Panc1 (cell line): ENCODE measurements at places on chromosomes 3 and 15.

- DNase-seq = no peak
Observed at GRCh38 chr3:194584866-194585265, 48.4 kb downstream of the TMEM44 start.

DNA sequence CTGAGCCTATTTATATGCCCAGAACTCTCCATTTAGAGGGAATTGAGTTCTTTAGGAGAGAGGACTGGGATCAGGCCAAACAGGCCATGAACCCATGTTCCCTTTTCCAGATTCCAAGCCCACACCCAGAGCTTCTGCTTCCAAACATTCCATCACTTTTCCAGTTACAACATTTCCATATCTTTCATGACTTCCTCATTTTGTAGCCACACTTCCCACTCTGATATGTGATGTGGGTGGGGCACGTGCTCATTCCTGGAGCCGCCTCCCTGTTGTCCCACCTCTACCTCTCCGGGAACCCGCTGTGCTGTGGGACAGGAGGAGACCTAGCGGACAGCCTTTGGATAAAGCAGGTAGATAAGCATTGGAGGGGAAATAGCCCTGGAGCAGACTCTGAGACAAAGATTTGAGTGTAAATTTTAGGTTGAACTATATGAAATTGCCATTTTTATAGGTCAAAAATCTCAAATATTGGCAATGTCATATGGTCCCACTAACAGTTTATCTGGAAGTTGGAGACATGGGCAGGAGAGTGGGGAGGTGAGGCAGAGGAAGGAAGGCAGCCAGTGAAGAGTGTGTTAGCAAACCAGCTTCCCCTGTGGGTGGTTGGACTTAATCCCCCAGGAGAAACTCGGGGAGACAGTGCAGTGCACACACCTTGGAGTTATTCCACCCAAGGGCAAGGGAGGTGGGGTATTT lies 31.8 kb downstream of the CYP8B1 start:
- DNase-seq = no peak

GRCh38 chr15:40242213-40242599 lies 3.3 kb downstream of the PAK6 start:
- DNase-seq = no peak

DNA sequence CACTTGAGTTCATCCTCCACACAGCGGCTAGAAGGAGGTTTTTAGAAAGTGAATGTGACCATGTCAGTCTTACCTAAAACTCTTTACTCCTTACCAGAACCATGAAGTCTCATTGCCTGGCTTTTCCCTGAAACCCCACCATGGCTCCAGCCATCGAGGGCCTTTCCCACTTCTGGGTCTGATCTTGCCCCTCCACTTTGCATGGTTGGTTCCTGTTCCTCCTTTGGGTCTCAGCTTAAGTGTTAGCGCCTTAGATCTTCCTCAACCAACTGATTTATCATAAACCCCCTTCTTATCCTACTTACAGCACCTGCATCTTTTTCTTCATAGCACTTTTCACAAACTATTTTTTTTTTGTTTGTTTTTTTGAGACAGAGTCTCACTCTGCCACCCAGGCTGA lies 45.9 kb upstream of the ULK4 start:
- DNase-seq = no peak

DNA sequence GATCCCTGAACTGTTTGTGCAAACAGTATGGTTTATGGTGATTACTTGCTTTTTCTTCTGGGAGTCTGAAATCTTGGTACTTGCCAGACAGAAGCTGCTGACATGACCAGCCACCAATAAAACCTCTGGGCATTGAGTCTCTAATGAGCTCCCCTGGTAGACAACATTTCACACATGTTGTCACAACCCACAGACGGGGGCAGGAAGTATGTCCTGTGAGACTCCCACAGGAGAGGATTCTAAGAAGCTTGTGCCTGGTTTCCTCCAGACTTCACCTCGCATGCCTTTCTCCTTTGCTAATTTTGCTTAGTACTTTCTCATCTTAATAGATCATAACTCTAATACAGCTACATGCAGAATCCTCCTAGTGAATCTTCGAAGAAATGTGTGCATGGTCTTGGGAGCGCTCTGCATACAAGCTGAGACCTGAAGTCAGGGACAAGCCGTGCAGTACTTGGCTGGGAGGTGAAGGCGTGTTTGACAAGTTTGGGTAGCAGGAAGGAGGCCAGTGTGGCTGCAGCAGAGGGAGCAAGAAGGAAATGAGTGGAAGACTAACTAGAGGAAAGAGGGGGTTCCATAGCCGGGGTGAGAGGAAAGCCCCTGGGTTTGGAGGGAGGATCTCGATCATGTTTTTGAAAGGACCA lies 49.0 kb downstream of the B3GNT5 start:
- DNase-seq = no peak

- no peak for DNase-seq
Observed at GRCh38 chr3:155332716-155333115, 39.2 kb upstream of the STRIT1 start.

- no peak for DNase-seq
Observed at GRCh38 chr3:56826831-56827722, 25.3 kb upstream of the ARHGEF3 start.

GRCh38 chr15:69653846-69654245 lies 201.2 kb downstream of the RPLP1 start:
- no peak for DNase-seq

GRCh38 chr15:88309363-88309762 lies 52.8 kb upstream of the NTRK3 start:
- no peak for DNase-seq

DNA sequence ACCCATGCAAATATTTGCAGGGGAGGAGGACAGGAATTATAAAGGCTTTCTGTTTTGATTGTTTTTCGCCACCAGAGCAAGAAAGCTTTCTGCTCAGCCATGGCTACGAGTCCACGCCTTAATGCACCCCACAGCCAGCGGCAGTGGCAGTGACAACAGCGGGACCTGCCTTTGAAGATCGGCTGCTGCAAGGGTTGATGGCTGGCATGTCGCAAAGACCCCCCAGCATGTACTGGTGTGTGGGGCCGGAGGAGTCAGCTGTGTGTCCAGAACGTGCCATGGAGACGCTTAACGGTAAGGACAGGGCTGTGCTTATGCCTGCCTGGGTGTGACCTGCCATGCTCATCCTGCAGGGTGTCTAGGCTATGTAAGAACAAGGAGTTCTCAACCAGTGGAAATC lies 5.3 kb downstream of the LRRK1 start:
- no peak for DNase-seq
